ENCODE measurements at places on chromosomes 1 and 21.

DNA sequence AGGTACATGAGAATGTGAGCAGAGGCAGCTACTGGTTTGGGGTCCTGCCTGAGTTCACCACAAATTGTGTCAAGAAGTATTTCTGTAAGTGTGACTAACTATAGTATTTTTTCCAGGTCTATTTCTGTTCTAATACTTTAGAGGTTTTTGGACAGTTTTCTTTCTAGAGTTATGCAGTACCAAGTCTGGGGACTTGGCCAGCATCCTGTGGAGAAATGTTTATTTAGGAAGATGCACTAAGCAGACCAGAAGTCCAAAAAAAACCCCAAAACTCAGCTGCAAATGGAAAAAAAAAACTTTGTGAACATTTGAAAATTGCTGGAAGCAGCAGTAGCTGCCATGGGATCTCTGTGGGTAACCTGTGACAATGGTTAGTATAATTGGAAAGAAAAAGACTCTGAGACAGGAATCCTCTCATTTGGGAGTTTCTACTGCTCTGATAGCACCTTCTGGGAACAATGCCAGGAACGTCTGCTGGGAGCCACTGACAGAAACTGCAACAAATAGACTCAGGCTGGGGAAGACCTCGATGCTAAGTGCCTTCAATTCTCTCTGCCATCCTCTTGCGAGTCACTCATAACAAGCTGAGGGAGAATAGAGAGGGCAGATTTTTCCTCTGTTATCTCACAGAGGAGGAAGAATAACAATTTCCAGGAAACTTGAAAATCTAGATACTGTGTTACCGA, 37.6 kb downstream of the OR10R2 start:
- no peak for DNase-seq

GRCh38 chr1:57550092-57550491, 126.2 kb upstream of the DAB1 start:
- no peak for DNase-seq

DNA sequence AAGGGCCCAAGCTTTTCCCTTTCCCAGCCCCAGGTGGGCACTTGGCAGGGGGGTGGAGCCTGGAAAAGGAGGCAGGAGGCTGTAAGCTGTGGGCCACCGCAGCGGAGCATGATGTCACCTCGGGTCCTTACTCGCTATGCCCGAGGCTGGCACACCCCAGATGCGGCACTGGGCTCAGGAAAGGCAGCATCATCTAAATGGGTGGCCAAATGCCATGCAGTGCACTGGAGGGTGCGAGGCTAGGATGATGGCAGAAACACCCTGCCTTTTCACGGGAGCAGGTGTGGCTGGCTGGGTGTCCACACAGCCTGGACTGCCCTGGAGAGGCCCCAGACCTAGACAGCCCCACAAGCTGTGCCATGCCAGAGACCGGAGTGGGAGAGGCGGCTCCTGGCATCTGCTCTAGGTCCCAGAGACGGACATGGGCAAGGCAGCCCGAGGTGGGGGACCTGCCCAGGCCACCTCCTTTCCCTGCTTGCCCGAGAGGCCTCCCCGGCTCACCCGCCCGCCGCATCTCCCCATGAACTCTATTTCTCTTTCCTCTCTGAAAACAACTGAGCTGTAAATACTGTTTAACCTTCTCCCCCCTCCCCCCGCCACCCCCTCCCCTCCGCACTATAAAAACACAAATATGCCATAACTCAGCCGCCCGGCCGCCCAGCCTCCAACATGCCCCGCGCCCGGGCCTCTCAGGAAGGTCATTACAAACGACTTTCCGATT, 124.7 kb downstream of the CASZ1 start:
- no peak for DNase-seq

GRCh38 chr1:211133393-211133835, 534 bp downstream of the KCNH1 start:
- DNase-seq, result peak; percentile 38

GRCh38 chr1:28170001-28170596, 6.4 kb downstream of the PTAFR start:
- no peak for DNase-seq

GRCh38 chr21:28923439-28923975, 69.2 kb downstream of the LTN1 start:
- DNase-seq, result no peak

DNA sequence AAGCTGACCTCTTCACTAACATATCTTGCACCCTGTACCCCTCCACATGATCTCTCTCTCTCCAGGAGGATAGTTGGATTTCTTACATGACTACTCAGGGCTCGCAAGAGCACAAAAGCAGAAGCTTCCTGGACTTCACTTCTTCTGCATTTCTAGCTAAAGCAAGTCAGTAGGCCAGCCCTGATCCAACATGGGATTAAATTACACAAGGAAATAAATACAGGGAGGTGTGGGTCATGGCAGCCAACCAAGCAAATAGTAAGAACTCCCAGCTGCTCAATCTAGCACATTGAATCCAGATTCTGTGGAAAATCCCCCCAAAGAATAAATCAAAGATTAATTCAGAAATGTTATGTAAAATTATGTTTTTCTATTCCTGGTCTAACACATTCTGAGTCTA, 33.3 kb downstream of the KLHDC7A start:
- no peak for DNase-seq

DNA sequence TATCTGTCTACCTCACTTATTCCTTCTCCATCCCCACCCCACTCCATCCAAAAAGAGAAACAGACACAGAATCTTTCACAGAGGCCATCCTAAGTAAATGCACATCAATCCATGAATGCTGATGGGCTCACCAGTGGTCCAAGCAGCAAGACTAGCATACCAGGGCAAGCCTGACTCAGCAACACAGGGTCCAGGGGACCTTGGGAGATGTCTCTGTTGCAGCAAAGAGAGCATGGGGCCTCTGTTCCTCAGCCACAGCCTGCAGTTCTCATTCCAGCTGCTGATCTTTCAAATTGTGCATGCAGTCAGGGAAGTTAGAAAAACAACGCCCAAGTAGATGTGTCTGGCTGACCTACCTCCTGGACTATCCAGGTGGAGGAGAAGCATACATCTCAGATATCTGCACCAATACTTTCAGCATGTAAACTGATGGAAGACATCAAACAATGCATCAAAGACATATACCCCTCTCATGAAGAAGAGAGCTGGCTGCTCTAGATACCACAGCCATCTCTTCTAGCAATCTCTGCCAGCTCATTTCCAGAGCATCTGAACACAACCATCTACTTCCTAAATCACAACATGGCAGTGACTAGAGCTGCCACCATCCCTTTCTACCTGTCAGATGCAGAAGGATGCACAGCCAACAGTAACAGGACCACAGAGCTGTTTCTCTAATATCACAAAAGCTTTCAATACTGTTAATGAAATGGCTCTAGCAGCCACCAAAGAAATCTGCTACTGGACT, 54.5 kb downstream of the CD34 start:
- DNase-seq, result no peak

DNA sequence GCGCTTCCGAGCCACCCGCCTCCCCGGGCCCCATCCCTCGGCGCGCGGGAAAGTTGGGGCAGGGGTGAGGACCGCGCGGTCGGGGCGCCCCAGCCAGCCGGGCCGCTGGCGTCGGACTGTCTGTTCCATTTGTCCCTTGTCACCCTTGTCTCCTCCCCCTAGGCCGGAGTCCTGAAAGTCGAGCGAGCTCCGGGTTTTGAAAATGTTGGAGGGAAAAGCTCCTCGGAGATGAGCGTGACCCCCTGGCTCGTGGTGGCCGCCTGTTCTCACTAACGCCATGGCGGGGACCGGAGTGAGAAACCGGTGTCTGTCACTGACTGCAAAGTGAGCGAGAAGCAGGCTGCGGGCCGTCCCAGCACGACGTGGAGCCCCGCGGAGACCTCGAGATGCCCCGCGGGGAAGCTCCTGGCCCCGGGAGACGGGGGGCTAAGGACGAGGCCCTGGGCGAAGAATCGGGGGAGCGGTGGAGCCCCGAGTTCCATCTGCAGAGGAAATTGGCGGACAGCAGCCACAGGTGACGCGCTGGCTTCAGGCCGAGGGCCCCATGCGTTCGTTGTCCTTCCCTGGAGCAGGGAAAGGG, 491 bp downstream of the PER3 start:
- no peak for DNase-seq

DNA sequence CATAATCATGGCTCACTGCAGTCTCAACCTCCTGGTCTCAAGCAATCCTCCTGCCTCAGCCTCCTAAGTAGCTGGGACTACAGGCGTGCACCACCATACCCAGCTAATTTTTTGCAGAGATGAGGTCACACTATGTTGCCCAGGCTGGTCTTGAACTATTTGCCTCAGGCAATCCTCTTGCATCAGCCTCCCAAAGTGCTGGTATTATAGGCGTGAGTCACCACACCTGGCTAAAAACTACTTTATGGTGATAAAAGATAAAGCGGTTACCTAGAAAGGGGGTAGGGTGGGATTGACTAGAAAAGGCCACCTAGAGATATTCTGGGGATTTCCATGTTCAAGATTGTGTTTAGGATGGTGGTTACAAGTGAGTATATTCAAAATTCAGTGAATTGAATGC, 5.0 kb downstream of the TSTD1 start:
- DNase-seq, result no peak

GRCh38 chr1:1208713-1209433, 2.5 kb upstream of the TNFRSF18 start:
- no peak for DNase-seq

DNA sequence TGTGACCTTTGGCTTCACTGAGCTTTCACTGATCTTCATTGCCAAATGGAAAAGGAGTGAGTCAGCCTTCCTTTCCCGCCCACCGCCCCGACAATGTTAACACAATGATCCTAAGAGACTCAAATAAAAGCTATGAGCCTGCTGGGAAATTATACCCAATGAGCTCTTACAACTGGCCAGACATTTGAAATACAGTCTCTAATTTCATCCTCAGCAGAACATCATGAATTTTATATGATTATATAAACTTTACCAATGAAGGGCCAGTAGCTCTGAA, 252.5 kb downstream of the SIPA1L2 start:
- DNase-seq, result no peak

DNA sequence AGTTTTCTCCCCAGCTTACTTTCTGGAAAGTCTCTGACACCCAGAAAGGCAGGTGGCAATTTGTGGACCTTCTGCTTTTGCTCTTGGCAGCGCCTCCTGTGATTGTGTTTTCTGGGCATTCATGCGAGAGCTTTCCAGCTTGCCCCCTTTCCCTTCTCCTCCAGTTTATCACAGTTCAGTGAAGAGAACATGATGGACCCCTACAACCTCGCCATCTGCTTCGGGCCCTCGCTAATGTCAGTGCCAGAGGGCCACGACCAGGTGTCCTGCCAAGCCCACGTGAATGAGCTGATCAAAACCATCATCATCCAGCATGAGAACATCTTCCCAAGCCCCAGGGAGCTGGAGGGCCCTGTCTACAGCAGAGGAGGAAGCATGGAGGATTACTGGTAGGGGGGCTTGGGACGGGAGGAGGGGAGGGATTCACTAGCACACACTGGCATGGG, 24.3 kb upstream of the IKBKE start:
- no peak for DNase-seq

GRCh38 chr1:53738205-53739108, 507 bp downstream of the GLIS1 start:
- DNase-seq, result no peak

GRCh38 chr1:2611031-2611501, 21.8 kb downstream of the MMEL1 start:
- no peak for DNase-seq

DNA sequence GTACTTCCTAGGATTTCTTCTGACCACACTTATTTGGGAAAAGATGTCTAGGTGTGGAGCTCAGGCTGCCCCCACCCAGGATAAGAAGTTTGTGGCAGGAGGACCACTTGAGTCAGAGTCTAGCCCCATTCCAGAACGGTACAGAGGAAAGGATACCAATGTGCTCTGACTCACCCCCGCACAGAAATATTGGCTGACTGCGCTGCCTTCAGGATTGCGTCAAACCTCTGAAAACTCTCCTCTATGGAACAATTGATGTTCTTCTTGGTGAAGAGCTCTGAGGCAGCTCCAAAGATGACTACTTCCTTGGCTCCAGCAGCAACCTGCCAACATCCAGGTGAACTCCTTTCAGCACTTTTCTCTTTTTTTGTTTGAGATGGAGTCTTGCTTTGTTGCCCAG, 11.2 kb downstream of the HMGCL start:
- no peak for DNase-seq

DNA sequence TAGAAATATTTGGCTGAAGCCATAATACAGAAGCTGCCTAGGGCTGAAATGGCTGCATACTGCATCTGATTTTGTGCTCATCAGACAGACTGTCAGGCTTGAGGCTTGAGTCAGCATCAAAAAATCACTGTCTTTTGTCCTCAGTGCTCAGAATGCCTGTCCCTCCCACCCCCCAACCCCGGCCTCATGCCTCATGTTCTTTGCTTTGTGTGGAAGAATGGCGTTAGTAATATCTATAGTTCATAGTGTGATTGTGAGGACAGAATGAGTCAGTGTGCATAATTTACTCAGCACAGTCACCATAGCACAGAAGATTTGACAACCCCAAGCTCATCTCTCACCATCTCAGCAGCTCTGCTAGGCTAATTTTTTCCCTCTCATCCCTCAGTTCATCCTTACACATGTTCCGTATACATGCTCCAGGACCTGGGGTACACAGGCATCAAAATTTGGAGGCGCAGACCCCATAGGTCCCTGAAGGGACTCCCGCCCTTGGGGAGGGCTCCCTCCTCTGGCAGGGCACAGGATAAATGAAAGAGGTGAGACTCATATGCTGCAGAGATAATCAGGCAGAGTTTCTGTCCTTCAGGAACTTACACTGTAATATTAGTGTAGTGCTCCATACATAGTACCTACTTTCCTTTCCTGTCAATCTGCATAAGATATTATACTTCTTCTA, 159.1 kb upstream of the C8B start:
- no peak for DNase-seq

DNA sequence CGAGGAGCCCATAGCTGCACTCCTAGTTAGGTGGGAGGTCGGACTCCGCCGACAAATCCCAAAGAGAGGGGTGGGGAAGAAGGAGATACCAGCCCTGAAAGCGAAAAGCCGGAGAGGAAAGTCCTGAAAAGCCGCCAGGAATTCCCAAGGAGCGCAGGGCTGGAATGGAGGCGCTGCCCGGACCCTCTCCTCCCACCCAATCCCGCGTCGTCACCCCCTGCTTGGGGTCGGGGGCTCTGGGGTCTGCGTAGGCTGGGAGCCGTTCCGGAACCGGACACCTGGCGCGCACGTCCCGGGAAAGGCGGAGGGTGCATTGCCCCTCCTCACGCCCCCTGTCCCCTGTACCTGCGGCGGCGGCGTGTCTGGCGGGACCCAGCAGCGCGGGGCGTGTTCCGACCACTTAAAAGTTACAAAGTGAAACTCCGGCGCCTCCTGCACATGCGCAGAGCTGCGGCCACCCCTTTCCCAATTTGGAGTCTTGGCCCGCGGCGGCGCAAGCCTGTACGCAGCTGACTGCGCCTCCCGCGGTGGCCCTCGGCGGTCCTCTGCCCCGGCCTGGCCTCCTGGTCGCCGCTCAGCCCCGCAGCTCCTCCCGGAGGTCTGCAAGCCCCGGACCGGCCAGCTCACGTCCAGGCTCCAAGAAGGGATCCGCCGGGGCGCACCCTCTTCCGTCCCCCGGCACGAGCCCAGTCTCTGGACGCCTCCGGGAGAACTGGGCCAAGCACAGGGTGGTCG, at the start of gene TMEM63A:
TSS of gene TMEM63A (minus strand) at position 422 of the 735 bp plus-strand sequence. CDS start 4,800 bp downstream, outside the sequence.
- DNase-seq, result peak; percentile 90

DNA sequence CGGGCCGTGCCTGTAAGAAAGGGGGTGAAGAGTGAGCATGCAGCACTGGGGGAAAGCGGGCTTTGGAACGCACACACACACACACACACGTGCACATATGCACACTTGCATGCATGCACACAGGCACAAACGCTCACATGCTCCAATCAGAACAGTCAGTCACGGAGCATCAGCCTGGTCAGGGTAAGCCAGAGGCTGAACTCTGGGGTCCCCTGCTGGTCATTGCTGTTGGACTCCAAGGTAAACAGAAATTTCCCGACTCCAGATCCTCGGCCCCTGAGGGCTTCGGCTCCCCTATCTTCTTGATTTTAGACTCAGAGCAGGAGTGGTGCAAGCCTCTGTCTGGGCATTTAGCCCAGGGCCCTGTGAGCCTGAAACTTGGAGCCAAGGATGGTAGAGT, 54.2 kb downstream of the SYT2 start:
- no peak for DNase-seq
